Effector memory CD4-positive, alpha-beta T cell (primary cell): ENCODE measurements at places on chromosomes 6 and 20.

DNA sequence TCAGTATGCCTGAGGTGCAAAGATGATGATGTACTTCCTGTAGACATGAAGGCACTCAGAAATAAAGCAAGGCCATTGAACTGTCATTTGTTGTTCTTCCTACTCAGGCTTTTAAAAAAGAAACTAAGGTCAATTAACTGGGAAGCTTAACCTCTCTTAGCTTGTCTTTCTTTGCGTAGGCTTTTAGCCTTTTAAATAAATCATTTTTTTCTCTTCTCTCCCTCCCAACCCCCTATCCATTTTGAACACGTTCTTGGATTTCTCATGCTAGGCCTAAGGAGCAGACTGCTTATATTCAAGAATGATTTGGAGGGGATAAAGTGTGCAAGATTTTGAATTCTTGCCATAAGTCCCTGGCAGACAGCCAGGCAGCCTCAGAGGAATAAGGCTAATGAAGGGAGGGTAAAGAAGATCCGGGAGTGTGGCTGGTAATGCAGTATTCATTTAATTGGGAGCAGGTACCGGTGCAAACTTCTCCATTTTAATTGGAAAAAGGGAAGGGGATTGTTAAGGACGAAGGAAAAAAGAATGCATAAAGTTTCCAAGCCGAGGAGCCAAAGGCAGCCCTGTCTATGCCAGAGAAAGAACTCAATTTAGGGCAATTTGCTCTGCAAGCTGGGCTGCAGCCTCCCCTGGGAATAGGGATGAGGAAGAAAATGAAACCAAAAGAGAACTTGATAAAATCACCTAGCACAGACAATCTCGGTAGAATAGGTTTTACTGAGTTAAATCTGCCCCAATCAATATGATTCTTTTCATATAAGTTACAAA, 343.8 kb upstream of the MMS22L start:
- DNase-seq = no peak

- no peak for DNase-seq
Observed at GRCh38 chr20:59039233-59039632, 3.4 kb downstream of the PRELID3B start.

DNA sequence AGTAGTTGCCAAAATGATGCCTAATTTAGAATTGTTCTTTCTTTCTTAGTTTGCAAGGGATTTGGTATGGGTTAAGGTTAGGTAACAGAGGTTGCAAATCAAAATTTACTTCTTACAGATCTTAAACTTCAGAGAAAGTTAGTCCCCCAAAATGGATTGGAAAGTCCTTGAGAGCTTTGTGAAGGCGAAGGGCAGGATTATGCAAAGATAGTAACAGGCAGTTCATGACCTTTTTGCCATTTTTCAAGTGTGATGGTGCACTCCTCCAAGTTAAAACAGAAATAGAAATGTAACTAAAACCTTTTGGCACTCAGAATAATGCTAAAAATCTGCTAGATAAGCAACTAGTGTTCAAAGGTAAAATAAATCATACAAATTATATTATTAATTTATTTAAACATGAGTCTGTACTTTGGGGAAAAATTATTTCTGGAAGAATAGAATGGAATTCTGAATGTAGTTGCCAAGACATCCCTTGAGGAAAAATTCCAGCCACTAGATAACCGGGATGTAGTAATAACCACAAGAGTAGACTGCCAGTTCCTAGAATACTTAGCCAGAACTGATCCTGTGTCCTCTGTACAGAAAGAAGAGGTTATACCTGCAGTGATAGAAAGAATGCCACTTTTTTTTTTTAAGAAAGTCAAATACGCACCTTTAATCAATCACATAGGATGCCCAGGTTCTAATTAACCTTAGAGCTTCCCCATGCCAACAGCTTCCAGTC, 31.8 kb upstream of the DAAM2 start:
- DNase-seq = no peak

GRCh38 chr6:154106251-154106650, 67.2 kb downstream of the OPRM1 start:
- DNase-seq = no peak

DNA sequence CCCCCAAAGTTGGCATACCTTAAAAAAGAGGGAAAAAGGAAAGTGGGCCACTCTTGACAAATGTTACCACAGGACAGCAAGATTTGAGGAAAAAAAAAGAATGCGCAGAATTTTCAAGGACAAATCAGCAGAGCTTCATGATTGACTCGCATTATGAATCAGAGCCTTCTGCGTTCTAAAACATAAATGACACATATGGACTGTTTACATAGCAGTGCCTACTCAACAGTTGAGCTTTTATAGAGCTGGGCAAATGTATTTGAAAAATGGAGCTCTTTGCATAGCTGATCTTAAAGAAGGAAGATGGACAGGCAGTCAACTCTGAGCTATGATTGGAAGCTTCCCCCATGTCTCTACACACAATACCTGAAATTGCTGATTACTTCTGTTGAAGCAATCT, 213.2 kb upstream of the NT5E start:
- DNase-seq = no peak

- DNase-seq = no peak
Observed at GRCh38 chr6:149132336-149132735, 185.2 kb upstream of the TAB2 start.

GRCh38 chr20:17995967-17996819, 27.4 kb downstream of the MGME1 start:
- no peak for DNase-seq
